Neuronal stem cell (in vitro differentiated cells): ENCODE measurements at places on chromosomes 7 and 10.

DNA sequence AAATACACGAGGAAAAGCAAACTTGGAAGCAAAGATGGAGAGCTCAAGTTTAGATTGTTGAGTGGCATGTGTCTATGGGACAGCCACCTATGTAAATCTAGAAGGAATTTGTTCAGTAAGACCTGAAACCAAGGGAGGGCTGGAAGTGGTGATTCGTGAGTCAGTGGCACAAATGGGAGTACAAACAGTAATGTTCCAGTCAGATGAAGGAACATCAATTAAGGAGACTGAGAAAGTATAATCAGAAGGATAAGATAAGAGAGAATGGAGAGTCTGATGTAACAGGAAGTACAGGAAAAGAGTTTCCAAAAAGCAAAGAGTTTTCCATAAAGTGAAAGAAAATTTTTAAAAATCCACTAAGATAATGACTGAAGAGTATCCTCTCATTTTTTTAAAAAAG, 544.2 kb downstream of the KIF20B start:
- H3K27ac ChIP-seq: no peak overlapping the region
- no peak overlapping the region for H3K4me3 ChIP-seq
- H3K4me1 ChIP-seq: no peaks in the 10 kb centered on the region
- no peaks in the 10 kb centered on the region for H3K27me3 ChIP-seq

DNA sequence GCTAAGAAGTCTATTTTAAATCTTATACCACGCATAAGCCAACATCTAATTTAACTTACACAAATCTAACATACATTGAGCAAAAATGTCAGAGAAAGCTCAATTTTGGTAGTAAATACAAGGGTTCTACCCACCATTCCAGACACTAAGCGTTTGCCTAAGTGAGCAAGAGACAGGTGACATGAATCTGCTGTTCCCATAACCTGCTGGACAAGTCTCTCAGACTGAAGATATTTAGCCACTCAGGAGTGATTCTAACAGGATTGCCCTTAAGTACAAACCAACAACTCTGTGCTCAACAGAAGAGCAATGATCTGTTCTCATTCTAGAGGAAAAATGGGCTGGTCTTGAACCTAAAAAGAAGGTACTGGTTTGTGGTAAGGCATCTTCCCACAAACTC, 18.8 kb downstream of the EZH2 start:
- DNase-seq: no peak
- H3K4me1 ChIP-seq: peaks cover 1% of the 10 kb centered on the region
- peaks cover 34% of the 10 kb centered on the region for H3K36me3 ChIP-seq
- no peak overlapping the region for H3K27ac ChIP-seq

DNA sequence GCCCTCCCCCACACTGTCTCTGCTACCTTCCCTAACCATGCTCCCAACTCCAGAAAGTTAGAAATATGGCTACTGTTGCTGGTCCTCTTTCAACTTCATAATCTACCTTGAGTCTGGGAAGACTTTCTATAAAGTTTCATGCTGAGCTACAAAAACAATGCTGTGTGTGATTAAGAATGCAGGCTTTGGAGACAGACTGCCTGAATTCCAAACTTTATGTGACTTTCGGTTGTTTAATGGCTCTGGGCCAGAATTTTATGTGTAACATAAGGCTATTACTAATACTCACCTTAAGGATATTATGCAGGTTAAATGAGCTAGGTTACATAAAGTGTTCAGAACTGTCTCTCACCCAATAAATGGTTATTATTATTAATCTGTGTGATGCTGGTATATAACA, 19.1 kb downstream of the BET1 start:
- H3K4me1 ChIP-seq: no peaks in the 10 kb centered on the region

GRCh38 chr10:62437696-62438095, 63.5 kb downstream of the ZNF365 start:
- no peaks in the 10 kb centered on the region for H3K4me1 ChIP-seq
- no peak overlapping the region for H3K27ac ChIP-seq
- H3K4me3 ChIP-seq: no peak overlapping the region
- H3K27me3 ChIP-seq: no peaks in the 10 kb centered on the region
- no peaks in the 10 kb centered on the region for H3K36me3 ChIP-seq

GRCh38 chr7:116969371-116969902, 16.1 kb downstream of the ST7 start:
- peaks cover 5% of the 10 kb centered on the region for H3K4me1 ChIP-seq
- no peaks in the 10 kb centered on the region for H3K36me3 ChIP-seq
- no peaks in the 10 kb centered on the region for H3K27me3 ChIP-seq
- no peak for DNase-seq
- no peak overlapping the region for H3K4me3 ChIP-seq

DNA sequence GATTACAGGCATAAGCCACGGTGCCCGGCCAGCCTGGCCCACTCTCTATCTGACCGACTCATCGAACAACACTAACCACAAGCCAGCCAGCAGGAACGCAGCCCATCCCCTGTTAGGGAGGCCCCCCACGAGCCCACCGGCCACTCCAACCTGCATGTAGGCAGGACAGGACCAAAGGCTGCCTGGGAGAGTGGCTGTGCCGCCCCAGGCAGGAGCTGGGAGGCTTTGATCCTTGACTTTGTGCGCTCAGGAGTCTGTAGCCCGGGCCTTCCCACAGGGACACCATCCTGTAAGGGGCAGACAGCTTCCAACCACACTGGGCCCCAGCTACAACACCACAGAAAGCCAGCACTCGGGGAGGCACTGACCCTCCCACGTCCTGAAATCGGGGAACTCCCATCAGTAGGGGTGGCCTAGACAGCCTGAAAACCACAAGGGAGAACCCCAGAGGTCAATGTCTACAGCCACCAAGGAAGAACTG, 29.4 kb downstream of the GRID1 start:
- peaks cover 24% of the 10 kb centered on the region for H3K27me3 ChIP-seq
- H3K36me3 ChIP-seq: no peaks in the 10 kb centered on the region
- no peak for DNase-seq
- H3K27ac ChIP-seq: no peak overlapping the region
- H3K4me3 ChIP-seq: no peak overlapping the region
